Dermis microvascular lymphatic vessel endothelial cell (primary cell): ENCODE measurements at places on chromosomes 2 and 18. TPM values are rescaled to one million over a fixed set of nuclear protein-coding genes. Genes with fewer than 3 reads are reported as not detected.
A peak's percentile ranks its signal among the peaks of the same experiment; 100 is the strongest.

DNA sequence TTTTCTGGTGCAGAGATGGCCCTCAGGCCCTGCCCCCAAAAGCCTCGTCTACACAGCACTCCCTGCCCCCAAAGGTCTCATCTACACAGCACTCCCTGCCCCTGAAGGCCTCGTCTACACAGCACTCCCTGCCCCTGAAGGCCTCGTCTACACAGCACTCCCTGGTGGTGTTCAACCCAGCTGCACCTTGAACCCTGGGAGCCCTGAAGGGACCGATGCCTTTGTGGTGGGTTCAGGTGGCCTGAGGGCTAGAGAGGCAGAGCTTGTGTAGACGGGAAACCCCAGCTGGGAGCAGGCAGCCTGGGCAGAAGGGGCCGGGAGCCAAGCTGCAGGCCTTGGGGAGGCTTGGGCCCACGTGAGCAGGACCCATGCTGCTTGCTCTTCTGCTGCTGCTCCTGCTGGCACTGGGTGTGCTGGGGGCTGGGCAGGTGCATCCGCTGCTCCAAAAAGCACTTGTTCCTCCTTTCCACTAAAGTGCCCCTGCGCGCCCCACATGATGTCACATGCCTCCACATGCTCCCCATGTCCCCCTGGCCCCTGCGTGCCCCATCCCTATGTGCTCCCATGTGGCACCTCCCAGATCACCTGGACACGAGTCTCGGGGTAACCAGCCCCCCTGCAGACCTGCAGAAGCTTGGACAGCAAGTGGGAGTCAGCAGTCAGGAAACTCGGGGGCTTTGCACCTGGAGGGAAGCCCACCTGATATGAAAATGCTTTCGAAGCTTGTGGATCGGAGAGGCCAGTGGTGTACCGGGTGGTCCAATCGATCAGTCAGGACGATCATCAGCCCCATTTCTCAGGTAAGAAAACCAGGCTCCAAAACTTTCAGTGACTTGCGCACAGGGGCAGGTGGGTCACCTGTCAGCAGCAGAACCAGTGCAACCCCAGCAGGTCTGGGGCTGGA is 94.9 kb upstream of the CTDP1 start:
- DNase-seq = no peak

Gene CACNB4
- under 0.01 and 0.25 TPM in 2 replicates for total RNA-seq

DNA sequence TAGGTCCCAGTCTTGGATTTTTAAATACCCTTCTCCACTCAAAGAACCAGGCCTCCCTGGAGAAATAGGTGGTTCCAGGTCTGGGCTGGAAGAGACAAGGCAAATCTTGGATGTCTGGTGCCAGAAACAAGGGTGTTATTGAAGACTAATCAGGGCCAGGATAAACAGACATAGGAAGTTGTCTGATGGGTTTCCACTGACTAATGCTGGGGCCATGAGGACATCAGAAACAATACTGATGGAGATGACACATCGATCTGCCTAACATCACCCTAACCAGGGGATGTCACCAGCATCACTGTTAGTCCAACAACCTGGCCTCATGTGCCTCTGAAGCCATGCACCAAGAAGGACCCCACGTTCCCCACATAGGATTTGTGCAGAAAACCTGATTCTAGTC is 42.5 kb upstream of the GLI2 start:
- peak; percentile 6 for DNase-seq

DNA sequence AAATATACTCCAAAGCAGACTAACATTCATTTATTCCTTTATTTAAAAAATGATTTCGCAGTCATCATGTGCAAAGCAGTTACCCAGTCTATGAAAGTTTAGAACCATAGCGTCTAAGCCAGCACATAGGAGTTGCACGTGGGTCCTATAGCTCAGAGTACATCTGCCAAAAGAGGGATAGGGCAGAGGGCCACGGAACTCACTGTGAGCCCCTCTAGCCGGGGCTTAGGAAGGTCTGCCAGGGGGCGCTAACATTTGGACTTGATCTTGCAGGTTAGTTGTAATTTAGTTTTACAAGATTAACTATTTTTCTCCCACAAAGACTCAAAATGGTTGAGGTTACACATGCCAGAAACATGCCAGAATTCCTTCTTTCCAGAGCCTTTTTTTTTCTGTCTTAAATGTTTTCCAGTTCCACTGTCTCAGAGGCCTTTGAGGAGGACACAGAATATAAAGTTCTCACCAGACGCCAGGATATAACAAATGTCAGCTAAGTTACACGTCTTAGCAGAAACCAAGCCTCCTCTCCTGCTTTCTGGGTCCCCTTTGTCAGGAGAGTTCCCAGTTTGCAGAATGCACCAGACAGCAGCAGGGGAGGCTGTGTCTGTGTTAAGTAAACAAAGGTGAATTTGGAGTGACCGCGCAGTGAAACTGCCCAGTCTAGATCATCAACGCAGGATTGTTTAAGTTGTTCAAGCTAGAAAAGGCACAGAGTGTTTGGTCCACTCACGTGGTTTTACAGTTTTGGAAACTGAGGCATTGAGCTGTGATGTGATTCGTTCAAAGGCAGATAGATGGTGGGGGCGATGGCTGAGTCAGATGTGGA is 292.0 kb downstream of the PRKCE start:
- DNase-seq = no peak

DNA sequence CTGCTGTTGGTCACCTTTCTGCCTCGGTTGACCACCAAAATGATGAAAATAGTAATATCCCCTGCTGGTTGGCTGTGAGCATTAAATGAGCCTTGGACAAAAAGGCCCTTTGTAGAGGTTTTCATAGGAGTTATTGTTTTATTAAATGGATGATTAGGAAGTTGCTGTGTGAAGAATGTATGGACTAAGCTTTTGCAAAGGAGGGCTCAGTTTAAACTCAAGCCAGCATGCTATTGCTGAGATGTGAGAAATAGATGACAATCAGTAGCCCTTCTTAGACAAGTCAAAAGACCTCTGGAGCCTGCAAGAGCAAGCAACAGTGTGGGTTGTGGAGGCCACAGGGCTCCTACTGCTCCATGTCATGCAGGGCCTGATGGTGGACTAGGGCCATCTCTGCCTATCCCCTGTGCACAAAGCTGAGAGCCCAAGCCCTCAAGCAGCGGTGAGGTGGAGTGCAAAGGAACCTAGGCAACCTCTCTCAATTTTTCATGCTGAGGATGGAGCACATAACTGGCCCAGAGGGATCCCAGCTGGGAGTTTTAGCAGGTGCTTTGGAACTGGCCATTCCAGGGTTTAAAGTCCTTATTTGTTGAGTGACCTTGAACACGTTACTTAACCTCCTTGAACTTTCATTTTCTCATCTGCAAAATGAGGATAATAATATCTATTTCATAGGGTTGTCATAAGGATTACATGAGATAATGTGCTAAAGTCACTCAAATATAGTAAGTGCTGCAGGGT is 37.1 kb downstream of the FOSL2 start:
- no peak for DNase-seq

GRCh38 chr2:218857371-218858137 is 2.1 kb upstream of the WNT6 start:
- no peak for DNase-seq

- DNase-seq = no peak
Measured at GRCh38 chr2:202721621-202722020, 86.9 kb downstream of the FAM117B start.
